Left kidney (tissue), 8 donors: ENCODE measurements at places on chromosomes 2 and 18.

DNA sequence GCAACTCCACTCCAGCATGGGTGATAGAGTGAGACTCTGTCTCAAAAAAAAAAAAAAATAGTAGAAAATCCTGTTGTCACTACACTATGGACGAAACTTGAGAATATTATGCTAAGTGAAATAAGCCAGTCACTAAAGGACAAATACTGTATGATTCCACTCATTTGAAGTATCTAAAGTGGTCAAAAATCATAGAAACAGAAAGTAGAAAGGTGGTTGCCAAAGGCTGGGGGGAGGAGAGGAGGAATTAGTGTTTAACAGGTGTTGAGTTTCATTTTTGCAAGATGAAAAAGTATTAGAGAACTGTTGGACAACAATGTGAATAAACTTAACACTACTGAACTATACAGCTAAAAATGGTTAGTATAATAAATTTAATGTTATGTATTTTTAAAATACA is 18.8 kb upstream of the RMP24 start:
- no peak for DNase-seq

DNA sequence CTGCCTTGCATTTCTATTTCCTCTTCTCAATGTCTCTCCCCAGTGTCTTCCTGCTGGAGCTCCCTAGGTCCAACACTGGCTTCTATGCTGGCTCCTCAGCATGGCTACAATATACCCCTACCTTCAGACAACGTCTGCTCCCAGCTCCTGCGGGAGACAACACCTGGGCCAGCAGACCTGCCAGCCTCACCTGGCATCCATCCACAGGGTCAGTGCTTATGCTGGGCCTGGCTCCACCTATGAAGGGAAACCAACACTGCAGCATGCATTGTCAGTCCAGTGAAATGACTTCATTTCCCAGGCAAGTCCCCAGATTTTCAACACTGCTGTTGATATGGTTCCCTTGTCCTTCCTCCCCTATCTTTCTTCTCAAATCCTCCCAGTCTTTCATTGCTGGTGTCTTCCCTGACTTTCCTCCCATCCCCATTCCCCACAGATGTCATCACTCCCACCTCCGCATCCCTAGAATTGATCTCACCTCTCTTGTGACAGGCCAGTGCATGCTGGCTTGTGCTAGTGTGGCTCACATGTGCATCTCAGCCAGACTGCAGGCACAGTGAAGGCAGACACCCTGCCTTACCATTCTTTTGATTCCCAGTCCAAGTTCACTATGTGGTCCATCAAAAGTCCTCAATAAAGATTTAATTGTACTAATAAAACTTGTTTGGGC is 98.0 kb downstream of the MYO5B start:
- DNase-seq = no peak

DNA sequence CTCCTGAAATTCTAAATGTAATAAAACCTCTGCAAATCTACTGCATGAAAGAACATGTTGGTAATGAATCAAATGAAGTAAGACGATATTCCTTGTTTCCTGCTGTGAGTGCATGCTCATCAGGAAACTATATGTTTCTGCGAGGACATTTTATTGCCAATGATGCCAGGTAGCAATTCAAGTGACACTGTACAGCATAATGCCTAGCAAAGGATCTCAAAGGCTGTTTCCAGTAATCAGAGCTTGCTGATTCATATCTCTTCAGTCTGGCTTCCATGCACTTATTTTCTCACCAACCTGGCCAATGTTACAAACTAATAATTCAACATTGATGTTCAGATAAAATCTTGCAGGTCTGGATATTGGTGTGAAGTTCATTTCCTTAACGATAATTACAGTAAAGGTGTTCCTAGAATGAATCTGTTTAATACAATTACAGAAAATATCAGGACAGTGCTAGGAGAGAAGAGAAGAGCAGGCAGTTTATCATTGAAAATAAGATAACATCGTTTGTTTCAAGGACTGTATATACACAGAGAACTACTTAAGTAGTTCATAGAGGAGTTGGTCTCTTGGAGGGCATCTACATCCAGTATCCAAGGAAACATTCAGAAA is 568.5 kb upstream of the SOX11 start:
- no peak for DNase-seq

DNA sequence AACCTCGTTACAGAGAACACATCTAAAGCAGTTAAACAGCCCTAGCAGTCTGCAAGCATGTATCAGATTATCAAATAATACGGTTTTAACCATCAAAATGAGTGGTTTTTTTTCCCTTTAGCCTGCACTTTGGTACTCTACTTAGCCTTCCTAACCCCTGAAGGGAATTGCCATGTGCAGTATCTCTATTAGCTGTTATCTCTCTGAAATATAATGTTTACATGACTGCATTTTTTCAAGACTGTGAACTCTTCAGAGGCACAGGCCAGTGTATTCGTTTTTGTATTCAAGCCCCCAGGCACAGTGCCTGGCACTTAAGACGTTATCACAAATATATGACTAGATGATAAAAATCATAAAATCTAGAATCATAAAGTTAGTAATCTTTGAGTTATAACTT is 509.5 kb downstream of the PARD3B start:
- DNase-seq = no peak

- DNase-seq = no peak
Observed at GRCh38 chr2:119251652-119252051, 28.0 kb downstream of the STEAP3 start.

GRCh38 chr2:187547353-187547979 is 6.8 kb downstream of the TFPI start:
- no peak for DNase-seq

DNA sequence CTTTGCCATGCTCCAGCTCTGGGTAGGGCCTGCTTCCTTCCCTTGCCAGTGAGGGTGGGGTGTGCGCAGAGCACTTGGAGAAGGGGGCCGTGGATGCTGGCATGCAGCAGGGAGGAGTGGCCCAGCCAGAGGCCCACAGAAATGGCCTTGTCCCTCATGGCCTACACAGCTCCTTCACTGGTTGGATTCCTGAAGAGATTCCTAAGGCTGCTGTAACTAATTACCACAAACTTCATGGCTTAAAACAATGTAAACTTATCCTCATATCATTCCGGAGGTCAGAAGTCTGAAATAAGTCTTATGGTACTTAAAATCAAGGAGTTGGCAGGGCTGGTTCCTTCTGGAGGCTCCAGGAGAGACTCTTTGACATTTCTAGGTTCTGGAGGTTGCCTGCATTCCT is 195.2 kb downstream of the GLI2 start:
- no peak for DNase-seq

DNA sequence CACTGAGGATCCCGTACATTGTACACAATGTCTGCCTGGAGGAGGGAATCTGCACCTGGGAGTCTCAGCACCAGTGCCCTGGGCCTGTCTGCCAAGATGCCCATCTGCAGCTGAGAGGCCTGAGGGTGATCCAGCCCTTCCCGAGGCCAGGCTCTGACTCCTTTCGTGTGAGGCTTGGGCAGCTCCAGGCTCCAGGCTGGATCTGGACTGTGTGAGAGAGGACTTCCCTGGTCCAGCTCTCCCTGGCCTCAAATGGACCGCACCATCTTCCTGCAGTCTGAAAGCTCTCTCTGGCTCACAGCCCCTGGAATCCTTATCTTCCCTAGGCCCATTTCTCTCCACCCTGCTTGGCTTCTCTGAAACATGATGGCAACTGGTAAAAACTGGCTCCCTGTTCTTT is 324.6 kb downstream of the DYSF start:
- no peak for DNase-seq

- DNase-seq = no peak
Observed at GRCh38 chr2:33606100-33606499, 7.0 kb upstream of the FAM98A start.

GRCh38 chr2:106159866-106160785 is 34.0 kb downstream of the UXS1 start:
- DNase-seq = no peak

DNA sequence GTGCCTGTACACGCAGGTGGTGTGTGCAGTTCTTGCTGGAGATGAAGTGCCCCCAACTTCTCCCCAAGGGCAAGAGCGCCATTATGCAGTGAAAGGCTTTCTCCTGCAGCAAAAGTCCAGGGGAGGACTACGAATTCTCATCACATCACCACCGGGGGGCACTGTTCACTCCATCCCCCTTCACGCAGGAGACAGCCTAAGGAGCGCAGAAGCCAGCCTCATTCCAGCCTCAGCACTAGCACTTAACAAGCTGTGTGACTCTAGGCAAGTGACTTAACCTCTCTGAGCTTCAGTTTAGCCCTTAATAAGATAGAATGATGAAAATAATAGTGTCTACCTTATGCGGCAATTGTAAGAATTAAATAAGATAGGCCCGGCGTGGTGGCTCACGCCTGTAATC is 32.3 kb downstream of the DNMT3A start:
- no peak for DNase-seq

DNA sequence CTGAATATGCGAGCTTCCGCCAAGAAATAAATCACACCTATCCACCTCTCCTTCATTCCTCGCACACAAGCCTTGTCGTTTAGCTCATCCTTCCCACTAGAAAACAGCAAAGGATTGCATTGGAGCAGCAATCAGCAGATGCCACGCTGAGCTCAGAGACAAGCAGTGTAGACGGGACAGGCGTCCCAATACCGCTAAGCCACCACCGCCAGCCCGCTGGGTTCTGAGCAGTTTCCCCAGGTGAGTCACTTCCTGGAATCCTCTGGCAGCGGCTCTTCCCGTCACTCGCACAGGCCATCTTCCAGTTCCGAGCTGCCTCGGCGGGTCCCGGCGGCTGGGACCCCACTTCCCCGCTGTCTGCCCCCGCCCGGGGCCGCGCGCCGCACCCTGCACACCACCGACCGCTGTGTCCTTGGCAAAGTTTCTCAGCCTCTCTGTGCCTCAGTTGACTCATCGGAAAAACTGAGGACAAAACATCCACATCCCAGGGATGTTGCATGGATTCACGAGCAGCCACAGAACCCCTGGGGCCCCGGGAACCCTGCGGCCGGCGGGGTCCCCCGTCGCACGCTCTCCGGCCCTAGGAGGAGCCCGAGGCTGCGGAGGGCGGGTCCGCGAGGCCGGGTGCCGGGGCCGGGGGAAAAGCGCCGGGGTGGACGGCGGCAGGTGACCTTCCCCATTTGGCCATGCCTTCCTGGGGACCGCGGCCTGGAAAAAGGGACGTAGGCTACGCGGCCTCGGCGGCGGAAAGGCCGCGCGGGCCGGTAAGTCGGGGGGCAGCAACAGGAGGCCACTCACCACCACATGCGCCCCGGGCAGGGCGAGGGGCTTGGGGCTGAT is 573 bp downstream of the KDSR start:
- DNase-seq = peak; percentile 13

DNA sequence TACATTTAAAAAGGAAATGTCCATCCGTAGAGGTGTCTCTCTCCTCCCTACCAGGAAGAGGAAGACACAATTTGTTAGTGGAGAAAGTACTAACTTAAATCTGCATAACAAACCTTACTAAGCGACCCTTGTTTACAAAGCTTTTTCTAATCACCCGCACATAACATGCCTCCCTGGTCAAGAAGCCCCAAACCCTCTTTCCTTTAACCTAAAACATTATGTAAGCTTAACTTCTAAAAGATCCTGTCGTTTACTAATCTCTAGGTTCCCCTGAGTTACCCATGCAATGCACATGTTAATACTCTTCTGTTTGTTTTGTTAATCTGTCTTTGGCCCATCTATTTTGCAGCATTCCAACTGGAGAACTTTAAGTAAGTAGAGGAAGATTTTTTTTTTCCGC is 630.3 kb upstream of the NRXN1 start:
- DNase-seq = no peak

DNA sequence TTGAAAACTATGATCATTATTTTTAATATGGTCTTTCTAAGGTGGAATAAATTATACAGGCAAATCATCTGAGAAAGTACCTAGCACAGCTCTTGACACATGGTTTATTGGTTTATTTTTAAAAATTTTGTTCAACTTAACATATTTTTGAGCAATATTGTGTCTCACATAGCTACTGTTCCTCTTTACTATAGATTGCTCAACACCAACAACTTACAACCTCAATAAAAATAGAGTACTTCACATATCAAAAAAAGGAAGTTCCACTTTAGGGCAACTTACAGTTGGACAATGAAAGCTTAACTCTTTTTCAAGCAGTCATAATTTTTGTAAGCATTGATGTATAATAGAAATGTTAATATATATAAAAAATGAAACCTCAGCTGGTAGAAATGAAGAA is 440.9 kb upstream of the UBE2E3 start:
- no peak for DNase-seq

GRCh38 chr2:240295256-240296103 is 140.0 kb upstream of the GPC1 start:
- DNase-seq = no peak

DNA sequence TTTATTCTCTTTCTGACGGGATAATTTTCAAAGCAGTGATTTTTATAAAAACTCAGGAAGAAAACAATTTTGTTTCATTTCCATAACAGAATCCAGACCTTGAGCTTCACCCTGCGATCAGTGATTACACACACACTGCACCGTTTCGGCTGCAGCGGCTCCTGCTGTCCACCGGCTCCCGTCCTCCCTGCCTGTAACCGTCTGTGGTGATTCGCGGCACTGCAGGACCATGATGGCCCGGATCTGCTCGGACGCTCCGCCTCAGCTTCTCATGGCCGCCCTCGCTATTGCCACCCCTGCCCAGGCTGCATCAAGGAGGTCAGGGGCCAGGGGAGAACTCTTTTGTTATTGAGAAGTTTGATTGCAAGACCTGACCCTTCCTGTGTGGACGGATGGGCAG is 246.1 kb downstream of the TWIST2 start:
- DNase-seq = no peak

DNA sequence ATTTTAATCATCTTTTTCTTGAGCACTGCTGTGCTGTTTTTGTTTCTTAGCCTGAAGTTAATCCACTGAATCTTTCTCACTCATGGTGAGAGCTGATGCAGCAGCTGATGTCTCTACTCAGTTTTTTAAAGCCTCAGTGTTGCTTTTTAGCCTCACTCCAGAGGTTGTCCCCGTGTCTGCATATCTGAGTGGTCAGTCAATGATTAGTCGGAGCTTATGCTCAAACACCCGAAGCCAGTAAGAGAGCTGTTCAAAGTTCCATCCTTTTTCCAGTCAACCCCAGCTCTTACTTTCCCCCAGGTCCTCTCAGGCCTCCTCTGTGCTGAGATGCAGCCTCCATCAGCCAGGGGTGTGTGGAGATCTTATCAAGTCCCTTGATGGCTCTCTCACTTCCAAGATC is 81.1 kb downstream of the MBOAT2 start:
- DNase-seq = no peak

DNA sequence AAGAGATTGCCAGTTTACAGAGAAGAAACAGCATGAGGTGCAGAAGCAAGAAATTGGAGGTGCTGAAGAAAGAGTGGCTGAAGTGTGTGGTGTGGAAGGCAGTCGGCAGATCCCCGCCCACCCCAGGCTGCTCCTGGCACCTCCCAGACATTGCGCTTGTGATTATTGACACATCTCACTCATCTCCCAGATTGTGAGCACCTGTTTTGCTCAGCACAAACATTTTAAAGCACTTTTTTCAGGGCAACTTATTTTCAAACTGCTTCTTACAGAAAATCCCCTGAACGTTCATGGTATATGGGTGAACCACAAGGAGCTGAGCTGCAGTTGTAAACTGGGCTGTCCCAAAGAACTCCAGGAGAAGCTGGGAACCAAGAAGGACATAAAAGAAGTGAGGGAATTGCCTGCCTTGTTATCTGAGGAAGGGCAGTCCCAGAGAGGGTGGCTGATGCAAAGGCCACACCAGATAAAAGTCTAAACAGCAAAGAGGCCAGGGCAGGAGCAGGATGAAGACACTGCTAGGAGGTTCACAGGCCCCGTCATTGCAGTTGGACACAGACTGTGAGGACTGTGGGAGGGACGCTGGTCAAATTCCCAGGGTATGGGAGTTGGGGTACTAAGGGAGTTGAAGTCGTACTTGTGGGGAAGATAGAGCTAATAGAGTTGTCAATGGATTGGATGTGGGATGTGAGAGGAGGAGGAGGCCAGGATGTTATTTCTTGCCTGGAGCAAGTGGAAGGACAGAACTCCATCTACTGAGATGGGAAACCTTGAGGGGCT is 65.1 kb downstream of the INPP4A start:
- DNase-seq = no peak
